Activated CD4-positive, alpha-beta T cell treated with anti-CD3 and anti-CD28 coated beads for 1 hour (primary cell): ENCODE measurements at places on chromosomes 16 and 17.

GRCh38 chr17:81672954-81673353, 6.4 kb downstream of the CCDC137 start:
- no peak for DNase-seq

- DNase-seq: no peak
Measured at GRCh38 chr17:17499402-17500145, 3.4 kb upstream of the RASD1 start.

GRCh38 chr17:50258647-50259476, 15.4 kb upstream of the TMEM92 start:
- no peak for DNase-seq

DNA sequence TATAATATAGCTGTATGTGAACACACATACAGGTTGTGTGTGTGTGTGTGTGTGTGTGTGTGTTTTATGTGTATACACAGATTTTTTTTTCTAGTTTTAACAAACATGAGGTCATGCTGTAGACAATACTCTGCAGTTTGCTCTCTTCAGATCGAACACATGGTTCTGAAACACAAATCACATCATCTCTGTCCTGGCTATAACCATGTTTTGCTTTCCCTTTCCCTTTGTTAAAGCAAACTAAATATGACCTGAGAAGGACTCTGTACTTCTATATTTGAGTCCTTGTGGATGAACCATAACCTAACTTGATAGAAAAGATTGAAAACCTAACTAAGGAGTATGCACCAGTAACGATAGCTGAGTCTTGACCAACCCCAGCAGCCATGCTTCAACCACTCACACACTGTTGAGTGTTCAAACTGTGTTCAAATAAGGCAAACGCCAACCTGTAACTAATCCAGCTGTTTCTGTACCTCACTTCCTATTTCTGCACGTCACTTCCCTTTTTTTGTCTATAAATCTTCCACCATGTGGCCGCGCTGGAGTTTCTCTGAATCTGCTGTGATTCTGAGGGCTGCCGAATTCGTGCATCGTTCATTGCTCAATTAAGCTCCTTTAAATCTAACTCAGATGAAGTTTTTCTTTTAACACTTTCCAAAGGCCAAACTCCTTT, 303.8 kb downstream of the HS3ST3B1 start:
- DNase-seq: no peak

GRCh38 chr16:16937576-16937975, 533.2 kb downstream of the XYLT1 start:
- DNase-seq: no peak

DNA sequence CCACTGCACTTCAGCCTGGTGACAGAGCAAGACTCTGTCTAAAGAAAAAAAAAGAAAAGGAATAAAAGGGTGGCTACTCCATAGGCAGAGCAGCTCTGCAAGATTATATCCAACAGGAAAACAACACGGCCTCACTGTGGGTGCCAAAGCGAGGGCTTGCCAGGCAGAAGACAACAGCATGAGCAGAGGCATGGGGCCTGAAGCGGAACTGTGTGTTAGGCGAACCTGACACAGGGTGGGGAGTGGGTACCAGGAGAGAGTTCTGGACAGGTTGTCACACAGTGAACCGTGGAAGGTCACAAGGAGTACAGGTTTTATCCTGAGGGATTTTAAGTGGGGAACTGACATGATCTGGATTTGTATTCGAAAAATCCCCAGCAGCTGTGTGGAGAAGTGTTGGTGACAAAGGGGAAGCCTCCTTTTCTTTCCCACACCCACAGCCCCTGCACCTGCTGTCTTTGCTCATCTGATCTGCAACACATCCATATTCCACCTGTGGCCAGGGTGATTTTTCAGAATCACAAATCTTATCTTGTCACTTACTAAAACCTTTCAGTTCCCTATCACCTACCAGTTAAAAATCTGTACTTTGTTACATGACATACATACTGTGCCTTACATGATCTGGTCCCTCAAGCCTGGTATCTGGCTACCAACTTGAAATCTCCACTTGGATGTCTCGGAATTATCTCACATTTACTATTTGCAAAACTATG, 23.2 kb upstream of the ARHGAP17 start:
- no peak for DNase-seq

DNA sequence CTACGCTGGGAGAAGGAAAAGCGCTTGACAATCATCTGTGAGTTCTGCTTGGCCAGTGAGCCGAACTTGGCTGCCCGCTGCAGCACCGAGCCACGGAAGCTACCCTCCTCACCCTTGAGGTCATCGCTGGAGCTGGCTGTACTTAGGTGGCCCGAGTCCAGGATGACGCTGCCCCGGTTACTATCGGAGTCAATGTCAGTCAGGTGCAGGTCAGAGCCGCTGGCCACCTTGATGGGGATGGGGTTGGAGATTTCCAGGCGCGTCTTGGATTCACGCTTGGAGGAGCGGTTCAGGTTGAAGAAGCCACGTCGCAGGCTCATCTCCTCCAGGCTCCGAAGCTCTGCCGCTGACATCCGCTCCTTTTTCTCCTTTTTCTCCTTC, 13.7 kb downstream of the MYO18A start:
- DNase-seq: no peak

DNA sequence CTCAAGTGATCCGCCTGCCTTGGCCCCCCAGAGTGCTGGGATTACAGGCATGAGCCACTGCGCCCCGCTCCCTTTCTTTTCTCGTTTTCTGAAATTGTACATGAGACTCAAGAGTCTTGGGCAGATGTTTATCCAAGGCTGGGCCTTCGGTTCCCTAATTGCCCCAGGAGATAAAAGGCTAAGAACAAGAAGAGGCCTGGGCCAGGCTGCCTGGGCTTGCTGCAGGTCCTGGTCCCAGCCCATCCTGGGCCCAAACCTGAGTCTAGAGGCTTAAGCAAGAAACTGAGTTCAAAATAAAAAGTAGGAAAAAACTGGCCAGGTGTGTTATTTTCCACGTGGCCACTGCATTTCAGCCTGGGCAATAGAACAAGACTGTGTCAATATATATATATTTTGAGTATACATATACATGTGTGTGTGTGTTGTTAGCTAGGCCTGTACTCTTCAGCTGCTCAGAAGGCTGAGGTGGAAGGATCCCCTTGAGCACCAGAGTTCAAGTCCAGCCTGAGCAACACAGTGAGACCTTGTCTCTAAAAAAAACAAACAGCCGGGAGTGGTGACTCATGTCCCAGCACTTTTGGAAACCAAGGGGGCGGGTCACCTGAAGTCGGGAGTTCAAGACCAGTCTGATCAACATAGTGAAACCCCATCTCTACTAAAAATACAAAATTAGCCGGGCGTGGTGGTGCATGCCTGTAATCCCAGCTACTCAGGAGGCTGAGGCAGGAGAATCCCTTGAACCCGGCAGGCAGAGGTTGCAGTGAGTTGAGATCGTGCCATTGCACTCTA, 6.8 kb upstream of the CLUH start:
- no peak for DNase-seq

GRCh38 chr16:19559242-19559910, 3.9 kb downstream of the VPS35L start:
- DNase-seq: no peak

GRCh38 chr17:14935845-14936485, 329.2 kb downstream of the PMP22 start:
- DNase-seq: no peak

DNA sequence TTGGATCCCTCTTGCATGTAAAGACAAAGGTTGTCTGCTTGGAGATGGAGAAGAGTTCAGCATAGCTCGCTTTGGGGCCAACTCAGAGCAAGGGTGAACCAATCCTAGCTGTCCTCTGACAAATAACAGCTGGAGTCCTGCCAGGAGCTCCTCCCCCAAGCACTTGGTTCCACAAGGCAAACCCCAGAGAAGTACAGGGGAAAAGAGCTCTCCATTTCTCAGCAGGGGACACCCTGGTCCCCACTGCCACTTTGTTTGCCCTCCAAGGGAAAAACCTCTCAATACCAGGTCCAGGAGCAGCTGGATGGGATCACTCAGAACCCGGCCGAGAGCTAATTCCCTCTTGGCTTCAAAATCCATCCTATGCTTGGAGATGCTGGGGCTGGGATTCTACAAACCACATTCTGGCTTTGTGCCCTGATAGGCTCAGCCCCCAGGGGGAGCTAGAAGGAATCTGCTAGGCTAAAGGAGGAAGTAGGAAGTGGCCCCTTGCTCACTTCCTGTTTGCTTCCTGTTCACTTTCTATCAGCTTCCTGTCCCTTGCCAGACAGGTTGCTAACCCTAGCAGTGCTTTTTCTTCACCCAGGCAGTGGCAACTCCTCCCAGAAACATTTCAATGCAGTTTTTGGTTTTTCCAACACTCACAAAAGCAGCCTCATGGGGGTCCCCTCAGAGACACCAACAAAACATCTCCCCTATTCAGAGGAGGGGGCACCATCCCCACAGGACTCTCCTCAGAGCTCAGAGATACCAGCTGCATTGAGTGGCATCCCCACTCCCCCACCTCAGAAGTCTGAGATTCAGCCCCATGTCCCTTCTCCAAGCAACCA, 30.7 kb downstream of the CDRT4 start:
- no peak for DNase-seq

GRCh38 chr16:80993307-80993706, 13.4 kb downstream of the CMC2 start:
- no peak for DNase-seq

DNA sequence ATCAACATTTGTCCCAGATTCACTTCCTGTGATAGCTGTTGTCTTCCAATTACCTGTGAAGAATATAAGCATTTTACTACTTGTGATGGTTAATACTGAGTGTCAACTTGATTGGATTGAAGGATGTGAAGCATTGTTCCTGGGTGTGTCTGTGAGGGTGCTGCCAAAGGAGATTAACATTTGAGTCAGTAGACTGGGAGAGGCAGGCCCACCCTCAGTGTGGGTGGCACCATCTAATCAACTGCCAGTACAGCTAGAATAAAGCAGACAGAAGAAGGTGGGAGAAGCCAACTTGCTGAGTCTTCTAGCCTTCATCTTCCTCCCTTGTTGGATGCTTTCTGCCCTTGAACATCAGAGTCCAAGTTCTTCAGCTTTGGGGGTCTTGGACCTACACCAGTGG, 660.4 kb upstream of the GOT2 start:
- DNase-seq: no peak

- DNase-seq: no peak
Measured at GRCh38 chr16:85194307-85195270, 82.3 kb upstream of the CIBAR2 start.
